GM13977 (cell line): ENCODE measurements at places on chromosomes 7 and 10.

- DNase-seq: peak; percentile 21
These were observed 1064.6 kb upstream of the LRRTM3 start for GRCh38 chr10:65861249-65861648.

GRCh38 chr7:73423519-73424488, 9.8 kb upstream of the FZD9 start:
- peak; percentile 58 for DNase-seq

GRCh38 chr7:22810843-22811242, 11.8 kb downstream of the TOMM7 start:
- DNase-seq: no peak

DNA sequence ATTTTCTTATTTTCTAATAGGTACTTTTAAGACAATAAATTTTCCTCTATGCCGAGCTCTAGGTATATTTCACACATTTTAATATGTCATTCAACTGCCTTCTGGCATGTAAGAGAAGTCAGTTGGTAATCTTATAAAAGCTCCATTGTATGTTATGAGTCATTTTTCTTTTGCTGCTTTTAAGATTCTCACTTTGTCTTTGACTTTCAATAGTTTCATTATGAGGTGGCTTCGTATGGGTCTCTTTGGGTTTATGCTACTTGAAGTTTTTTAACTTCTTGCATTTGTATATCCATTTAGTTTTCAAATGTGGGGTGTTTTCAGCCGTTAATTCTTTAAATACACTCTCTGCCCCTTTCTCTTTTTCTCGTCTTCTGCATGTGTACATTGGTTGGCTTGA, 80.5 kb downstream of the ABCA13 start:
- DNase-seq: peak; percentile 44

- DNase-seq: no peak
These were observed 13.0 kb downstream of the OR9A2 start for GRCh38 chr7:143013893-143014292.

DNA sequence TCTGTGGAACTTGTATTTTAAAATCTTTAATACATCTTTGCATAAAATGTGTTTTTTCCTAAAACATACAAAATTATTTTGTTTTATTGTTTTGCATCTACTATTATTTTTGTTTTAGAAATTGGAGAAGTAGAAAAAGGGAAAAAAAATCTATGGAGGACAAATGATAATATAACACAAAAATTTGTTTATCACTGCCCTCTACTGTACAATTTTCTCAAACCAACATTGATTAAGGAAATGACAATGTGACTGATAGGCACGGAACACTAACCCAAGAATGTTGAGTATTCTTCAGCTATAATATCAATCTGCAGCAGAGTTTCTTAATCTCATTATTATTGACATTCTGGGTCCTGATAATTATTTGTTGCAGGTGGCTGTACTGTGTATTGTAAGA, 9.5 kb upstream of the ING3 start:
- no peak for DNase-seq

- no peak for DNase-seq
These were observed 15.2 kb downstream of the SLC29A3 start for GRCh38 chr10:71334221-71334791.

DNA sequence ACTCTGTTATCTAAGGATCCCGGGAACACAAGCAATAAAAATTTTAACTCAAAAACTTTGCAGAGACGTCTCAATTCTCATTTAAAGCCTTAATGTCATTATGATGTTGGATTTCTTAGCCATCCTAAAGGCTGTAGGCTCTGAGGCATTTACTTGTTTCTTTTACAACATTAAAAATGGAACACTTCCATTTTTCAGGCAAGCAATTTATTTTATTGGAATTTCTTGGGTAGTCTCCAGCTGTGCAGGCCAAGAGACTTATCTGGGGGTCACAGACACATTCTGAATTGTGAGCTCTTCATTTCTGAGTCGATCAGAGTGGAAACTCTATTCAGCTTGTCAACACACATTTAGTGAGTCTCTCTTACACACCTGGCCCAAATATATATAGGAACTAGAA, 48.0 kb upstream of the KIF5B start:
- DNase-seq: no peak

DNA sequence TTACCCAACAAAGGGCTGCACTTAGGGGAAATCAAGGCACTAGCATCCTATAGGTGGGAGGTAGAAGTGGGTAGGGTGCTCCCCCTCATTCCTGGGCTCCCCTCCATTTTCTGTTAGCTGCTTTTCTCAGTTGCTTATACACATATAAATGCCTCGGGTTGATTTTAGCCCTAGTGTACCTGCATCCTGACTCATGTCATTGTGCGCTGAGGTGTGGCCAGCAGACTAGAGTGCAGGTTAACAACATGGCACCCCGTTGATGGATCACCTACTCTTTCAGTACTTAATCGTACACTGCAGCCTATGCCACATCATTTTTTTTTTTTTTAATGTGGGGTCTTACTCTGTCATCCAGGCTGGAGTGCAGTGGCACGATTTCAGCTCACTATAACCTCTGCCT, 144.0 kb upstream of the ITGB1 start:
- no peak for DNase-seq

DNA sequence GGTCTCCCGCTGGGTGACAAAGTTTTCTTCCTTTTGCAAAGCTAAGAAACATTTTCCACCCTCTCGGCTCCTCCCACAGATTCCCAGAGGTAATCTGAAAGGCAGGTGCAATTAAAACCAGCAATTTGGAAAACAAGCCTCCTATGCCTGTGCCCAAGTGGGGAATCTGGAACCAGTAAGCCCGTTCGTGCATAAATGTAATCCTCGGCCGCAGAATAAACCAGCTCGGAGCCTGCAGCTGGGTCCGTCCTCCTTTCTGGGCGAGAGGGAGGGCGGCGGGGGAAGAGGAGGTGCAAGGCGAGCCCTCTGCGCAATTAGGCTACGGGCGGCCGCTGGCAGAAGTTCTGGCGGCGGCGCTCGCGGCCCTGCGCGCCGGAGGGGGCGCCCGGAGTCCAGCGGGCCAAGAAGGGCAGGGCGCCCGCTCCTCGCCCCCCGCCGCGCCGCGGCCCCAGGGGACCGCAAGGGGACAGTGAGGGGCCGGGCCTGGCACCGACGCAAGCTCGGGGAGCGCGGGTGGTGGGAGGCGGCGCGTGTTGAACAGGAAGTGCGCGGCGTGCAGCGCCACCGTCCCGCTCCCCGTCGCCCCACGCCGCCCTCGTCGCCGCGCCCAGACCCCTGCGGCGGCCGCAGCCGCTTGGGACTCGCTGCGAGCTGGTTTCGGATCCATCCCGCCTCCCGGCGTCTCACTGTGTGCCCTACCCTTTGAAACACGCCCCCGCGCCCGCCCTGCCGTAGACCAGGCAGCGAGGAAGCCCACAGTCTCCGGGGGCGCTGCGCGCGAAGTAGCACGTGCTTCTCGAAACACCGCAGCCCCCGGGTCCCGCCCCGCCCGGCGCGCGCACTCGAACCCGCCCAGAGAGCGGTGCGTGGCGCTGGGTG, at the start of gene PRKAG2:
Gene PRKAG2 (minus strand): TSS at position 217 of the 879 bp plus-strand sequence. CDS start 495 bp downstream, outside the sequence.
- DNase-seq: peak; percentile 85

DNA sequence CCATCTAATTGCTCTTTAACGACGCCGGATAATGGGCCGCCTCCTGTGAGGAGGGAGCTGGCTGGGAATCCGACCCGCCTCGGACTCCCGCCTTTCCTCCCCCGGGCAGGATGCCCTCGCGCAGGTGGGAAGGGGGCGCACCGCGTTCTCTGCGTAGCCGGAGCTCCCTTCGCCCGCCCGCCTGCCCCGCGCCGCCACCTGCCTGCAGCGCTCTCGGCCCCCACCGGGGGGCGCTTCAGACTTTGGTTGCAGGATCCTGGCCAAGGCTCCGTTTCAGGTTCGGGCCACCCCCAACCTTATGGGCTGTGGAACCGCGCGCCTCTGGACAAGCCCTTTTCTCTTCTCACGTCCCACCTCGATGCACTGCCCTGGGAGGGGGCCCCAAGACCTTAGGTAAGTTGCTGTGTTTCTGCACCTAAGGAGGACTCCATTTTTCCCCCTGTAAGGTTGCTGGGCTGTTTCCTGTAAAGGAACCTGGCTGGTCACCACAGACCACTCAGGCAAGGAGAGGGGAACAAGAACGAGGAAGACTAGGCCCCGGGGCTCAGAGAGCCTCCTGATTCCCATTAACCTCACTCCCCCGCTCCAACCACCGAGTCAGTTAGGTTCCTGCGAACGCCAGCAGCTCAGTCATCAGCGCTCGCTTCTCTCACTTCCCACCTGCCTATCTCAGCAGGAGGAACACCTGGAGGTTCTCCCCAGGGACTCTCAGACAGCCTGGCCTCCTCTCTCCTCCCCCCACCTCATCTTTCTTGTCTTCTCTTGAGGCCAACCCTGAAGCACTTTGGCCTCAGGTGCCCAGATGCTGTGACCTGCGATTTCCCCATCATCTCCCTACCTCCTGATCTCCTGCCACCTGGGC, 11.3 kb upstream of the KAZALD1 start:
- peak; percentile 86 for DNase-seq

DNA sequence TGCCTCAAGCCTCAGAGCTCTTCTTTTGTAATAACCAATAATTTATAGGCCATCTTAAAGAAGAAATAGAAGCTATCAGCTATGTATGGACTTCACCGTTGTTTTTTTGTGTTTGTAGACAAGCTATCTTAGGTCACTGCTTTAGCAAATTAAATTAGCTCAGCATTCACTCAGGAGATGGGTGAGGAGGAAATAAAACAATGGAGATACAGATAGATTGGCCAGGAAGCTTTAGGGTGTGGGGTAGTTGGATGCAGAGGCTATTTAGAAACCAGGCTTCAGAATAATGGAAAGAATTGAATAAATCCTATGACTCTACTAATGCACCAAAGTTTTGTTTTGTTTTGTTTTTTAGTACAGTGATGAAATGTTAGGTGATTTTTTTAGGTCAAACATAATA, 66.1 kb downstream of the MDFIC start:
- no peak for DNase-seq

GRCh38 chr7:36054637-36055036, 98.4 kb upstream of the EEPD1 start:
- DNase-seq: no peak

DNA sequence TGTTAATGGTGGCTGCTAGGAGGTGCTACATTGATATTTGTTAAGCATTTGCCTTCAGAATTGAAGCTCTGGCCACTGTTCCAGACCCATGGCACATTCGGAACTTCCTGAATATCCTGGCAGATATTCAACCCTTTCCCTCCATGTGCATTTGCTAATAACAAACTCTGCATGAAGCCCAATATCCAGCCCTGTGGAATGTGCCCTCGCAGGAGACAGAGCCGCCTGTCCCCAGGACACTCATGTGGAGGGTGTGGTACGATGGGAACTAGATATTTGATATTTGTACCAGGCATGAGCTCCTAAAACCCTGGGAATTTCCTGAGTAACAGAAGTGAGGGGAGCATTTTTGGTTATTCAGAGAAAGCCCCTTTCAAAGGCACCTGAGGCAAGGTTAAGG, 21.6 kb upstream of the ARHGAP22 start:
- DNase-seq: no peak

- DNase-seq: no peak
These were observed 128.0 kb downstream of the GLI3 start for GRCh38 chr7:42108803-42109528.

GRCh38 chr7:76351372-76351771, 7.4 kb downstream of the YWHAG start:
- DNase-seq: no peak

- DNase-seq: no peak
These were observed 76.1 kb downstream of the LRRC4 start for GRCh38 chr7:127955051-127955531.

DNA sequence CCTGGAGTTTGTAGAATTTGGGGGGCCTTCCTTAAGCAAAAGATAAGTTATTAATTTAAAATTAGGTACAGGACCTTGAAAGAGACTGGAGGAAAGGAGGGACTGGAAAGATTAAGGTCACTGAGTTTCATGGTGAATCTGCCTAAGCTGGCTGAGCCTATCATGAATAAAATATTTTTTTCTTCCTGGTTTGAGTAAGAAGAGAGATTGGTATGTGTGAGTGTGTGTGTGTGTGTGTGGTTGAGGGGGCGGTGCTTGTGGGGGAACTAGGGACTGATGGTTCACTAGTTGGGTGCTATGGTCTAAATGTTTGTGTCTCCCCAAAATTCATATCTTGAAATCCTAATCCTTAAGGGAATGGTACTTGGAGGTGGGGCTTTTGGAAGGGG, 142.5 kb upstream of the PRKCQ start:
- no peak for DNase-seq

DNA sequence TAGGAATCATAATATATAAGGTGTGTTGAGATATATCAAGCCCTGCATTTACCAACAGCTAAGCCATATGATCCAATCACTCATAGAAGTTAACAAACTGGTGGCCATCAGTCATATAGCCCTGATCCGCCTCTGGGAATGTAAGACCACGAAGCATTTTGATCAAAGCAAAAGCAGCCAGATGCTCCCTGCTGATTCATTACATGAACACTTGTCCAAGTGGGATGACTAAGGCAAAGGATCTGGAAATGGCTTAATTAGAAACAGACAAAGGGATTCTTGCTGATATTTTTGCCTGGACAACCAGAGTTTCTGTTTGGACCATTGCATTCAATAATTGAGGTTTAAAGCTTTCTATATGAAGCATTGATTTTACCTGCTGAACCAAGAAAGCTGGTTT, 535.5 kb downstream of the GPAM start:
- no peak for DNase-seq

DNA sequence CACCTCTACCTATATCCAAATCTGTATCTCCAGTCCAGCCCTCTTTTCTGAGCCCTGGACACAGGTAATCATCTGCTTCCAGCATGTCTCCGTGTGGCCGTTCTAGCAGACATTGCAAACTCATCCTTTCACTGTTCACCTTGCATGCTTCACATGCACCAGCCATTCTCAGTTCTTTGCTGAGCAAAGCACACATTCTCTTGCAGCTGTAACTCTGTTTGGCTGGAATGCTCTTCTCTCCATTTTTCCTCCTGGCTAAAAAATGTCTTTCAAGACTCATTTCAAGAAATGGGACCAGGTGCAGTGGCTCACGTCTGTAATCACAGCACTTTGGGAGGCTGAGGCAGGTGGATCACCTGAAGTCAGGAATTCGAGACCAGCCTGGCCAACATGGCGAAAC, 40.3 kb upstream of the NRF1 start:
- DNase-seq: no peak

DNA sequence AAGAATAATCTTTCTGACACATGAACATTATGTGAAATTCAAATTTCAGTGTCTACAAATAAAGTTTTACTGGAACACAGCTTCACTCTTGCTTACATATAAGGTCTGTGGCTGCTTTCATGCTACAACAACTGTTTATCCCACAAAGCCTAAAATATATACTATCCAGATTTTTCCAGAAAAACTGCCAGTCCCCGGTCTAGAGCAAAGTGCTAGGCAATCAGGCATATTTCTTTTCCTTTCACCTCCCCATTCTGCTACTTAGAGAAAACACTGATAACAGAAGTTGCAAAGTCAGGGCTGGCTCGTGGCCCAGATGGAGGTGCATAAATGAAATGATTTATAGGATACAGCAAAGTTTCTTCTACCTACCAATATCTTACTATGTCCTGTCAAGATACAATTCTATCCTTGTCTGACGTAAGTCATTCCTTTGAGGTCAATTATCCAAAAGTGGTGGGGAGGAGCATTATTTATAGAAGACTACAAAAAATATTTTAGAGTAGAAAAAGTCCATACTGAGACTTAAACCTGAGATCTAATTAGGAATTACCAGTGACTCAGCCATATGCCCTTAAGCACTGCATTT, 384.1 kb downstream of the NXPH1 start:
- no peak for DNase-seq

- no peak for DNase-seq
These were observed 44.6 kb downstream of the FGFR2 start for GRCh38 chr10:121553511-121554264.

- no peak for DNase-seq
These were observed 45.8 kb downstream of the CNNM1 start for GRCh38 chr10:99374972-99375371.
